Cardiac muscle cell (in vitro differentiated cells and primary cell): ENCODE measurements at places on chromosomes 5 and 9. TPM values are rescaled to one million over a fixed set of nuclear protein-coding genes. Genes with fewer than 3 reads are reported as not detected.

The PCDHB5 gene
- 10.1 and 30.0 TPM in 2 replicates for polyA plus RNA-seq

The RAI14 gene
- polyA plus RNA-seq, result 9.6 and 13.4 TPM in 2 replicates

The SLCO6A1 gene
- 0.32 TPM in 1 of 2 replicates, not detected in the other for polyA plus RNA-seq

The TEX10 gene
- polyA plus RNA-seq, result 22.9 and 24.6 TPM in 2 replicates

The GOLM1 gene
- polyA plus RNA-seq, result 66.5 and 66.7 TPM in 2 replicates

- no peak for DNase-seq
Observed at GRCh38 chr9:113579283-113580040, 115.9 kb downstream of the RGS3 start.

- DNase-seq, result no peak
Observed at GRCh38 chr5:177486256-177486655, 11.1 kb downstream of the PDLIM7 start.

- DNase-seq, result no peak
Observed at GRCh38 chr5:112616812-112617547, 120.7 kb upstream of the APC start.

DNA sequence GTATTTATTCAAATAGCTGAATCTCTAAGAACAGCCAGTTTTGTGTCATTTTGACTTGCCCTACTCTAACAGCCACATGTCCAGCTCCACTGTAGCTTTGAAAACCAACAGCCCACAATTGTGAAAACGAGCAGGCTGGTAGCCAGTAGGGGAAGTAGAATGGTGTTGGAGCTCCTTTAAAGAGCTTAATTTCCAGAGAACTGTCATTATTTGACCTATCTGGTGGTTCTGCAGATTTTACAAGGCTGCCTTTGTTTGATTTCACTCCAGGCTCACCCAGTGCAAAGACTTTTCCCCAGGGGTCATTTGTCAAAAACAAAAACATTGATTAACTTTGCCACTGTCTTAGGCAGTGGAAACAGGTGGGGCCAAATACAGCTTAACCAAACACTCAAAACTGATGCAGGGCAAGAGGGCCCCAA is 3.2 kb upstream of the PJA2 start:
- no peak for DNase-seq
